ENCODE measurements at places on chromosomes 12 and 14.

- DNase-seq, result no peak
Measured at GRCh38 chr14:103741876-103742275, 26.3 kb downstream of the ZFYVE21 start.

GRCh38 chr14:54194501-54194900, 202.3 kb upstream of the CDKN3 start:
- DNase-seq, result no peak

- no peak for DNase-seq
Measured at GRCh38 chr14:95498622-95499353, 17.7 kb downstream of the SYNE3 start.

DNA sequence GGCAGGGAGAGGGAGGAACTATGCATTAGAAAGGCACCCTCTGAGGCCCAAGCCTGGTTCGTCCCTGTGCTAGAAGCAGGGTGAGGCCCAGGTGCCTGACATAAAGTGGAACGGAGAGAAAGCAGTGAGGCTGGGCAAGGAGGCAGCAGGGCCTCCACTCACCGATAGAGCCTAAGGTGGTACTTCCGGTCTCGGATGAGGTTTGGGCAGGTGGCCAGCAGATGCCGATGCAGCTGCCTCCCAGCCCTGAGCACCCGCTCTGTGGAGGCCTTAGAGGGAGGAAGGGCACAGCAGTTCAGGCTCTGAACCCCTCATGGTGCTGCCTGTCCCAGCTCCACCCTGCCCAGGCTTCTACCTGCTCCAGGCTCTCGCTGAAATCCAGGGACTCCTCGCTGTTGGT, 7.1 kb downstream of the RAPGEF3 start:
- DNase-seq, result no peak

- no peak for DNase-seq
Measured at GRCh38 chr14:103491691-103492090, 30.9 kb downstream of the CKB start.

DNA sequence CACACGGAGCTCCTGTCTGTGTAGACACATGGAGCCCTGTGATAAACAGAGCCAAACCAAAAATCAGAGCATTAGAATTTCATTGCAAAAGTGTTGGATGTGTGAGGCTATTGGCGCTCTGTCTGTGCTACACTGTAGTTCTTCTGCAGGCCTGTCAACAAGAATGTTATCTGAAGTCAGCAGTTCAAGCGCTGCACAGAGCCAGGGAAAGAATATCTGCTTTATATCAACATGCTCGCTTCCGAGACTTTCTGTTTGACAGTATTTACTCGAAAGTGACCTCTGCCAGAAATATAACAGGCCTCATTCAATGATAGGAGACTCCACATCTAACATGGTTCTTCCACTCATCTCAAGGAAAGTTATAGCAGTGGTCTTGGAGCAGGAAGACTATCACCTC, 118.3 kb downstream of the CCER1 start:
- DNase-seq, result no peak

GRCh38 chr12:107374161-107374840, 281.0 kb upstream of the CRY1 start:
- DNase-seq, result no peak

GRCh38 chr12:6461401-6462233, 8.9 kb downstream of the VAMP1 start:
- DNase-seq, result peak; percentile 82

DNA sequence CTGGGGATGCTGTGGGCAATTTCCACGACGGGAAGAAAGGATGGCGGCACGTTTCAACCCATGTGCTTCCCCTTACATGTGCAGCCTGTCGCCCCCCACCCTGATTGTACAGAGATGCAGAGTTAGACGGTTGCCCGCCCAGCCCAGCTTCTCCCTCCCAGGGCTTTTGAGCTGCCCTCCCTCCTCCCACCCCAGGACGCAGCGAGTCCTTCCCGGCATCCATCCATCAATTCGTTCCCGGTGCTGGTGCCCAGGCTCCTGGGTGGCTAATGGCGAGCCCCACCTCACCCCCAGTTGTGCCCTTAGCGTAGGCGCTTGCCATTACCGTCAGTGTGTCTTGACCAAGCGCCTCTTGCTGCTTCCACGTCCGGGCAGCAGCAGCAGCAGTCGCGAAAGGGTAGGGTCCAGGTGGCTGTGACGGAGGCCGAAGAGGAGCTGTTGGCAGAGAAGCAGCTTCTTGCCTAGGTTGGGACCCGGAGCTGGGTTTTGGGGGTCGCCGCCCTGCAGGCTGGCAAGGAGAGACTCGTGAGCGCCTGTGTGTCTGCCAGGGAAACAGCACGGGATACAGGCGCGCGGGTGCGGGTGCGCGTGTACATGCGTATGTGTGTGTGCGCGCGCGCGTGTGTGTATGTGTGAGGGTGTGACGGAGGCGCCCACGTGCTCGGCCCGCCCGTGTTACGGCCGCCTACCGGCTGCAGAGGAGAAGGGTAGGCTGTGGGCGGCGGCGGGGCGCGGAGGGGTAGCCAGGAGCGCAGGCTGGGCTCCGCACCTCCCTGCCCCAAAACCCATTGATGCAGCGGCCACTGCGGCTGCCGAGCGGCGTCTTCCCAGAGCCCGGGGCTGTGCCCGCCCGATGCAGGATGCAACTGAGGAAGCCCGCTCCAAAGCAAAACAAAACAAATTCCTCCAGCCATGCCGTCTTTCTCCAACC, at the start of gene SLC6A15:
SLC6A15 (minus strand) TSS at position 602 of the 931 bp plus-strand sequence. CDS start 20,679 bp downstream, outside the sequence.
- DNase-seq, result peak; percentile 23

Measured in GM13976 (cell line).